ENCODE measurements at places on chromosomes 1 and 21.

- peak; percentile 5 for DNase-seq
Measured at GRCh38 chr1:151661751-151662150, 49.9 kb downstream of the SNX27 start.

GRCh38 chr1:61490924-61491323 lies 234.0 kb downstream of the TM2D1 start:
- no peak for DNase-seq

DNA sequence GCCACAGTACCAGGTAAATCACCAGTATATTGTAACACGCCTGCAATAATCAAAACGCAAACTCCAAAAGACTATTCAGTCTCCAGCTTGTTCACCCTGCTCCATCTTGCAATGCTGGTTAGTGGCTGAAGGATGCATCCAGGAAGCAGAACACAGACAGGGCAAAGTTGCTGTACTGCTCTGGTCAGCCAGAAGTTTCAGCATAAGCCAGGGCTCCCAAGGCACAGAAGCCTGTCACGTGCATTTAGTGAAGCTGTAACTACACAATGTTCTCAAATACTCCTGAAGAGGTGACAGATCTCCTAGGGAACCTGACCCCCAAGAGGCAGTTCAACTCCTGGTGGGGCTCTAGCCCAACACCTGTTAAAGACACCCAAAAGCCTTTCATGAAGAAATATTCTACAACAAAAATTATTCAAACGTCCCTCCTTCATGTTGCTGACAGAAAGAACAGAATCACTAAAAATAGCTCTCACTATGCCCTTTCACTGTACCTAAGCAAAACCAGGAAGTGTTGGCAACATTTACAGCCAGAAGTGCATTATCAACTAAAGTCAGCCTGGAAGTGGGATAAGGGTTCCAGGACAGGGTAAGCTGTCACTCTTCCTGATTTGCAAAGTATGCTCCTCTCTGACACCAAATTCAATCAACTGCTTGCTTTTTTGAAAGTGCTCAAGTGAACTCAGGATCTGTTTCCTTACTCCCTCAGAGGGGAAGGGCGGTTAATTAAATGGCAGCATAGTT lies 52.1 kb downstream of the SLC35D1 start:
- no peak for DNase-seq

GRCh38 chr1:243490748-243491686 lies 235.2 kb downstream of the SDCCAG8 start:
- no peak for DNase-seq

GRCh38 chr1:63651161-63651701 lies 58.0 kb downstream of the PGM1 start:
- peak; percentile 52 for DNase-seq

- DNase-seq, result no peak
Measured at GRCh38 chr1:40679165-40679953, 12.1 kb upstream of the NFYC start.

GRCh38 chr1:157113631-157114030 lies 14.0 kb upstream of the ETV3L start:
- DNase-seq, result no peak

All from CD4-positive, alpha-beta T cell treated with Interferon alpha-2 for 1 hour (primary cell).